ENCODE measurements at places on chromosomes 13 and 19.

- peak; percentile 74 for DNase-seq
Measured at GRCh38 chr13:96091164-96092117, 1.5 kb downstream of the HS6ST3 start.

DNA sequence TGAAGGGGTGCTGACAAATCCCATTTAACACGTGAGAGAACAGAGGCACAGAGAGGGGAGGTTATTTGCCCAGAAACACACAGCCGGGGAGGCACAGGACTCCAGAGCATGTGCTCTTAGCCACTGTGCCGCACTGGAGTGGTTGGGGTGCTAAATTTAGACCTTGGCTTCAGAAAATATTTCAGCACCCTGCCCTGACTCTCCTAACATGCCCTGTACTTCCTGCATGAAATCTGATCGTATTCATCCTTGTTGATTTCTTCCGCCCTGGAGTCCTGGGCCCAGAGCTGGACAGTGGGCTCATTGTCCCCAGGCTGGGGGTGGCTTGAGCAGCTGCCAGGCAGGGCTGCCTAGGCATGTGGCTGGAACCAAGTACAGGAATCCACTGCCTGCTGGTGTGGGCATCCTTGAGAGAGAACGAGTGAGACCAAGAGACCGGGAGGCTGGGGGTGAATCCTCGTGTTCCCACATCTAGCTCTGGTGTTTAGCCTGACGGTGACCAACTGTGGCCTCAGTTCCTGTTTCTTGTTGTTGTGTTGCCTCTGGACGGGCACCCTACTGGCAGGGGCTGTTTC, 5.3 kb downstream of the SLC27A1 start:
- peak; percentile 66 for DNase-seq

GRCh38 chr19:3450796-3451411, 29.4 kb downstream of the SMIM24 start:
- DNase-seq: peak; percentile 99

DNA sequence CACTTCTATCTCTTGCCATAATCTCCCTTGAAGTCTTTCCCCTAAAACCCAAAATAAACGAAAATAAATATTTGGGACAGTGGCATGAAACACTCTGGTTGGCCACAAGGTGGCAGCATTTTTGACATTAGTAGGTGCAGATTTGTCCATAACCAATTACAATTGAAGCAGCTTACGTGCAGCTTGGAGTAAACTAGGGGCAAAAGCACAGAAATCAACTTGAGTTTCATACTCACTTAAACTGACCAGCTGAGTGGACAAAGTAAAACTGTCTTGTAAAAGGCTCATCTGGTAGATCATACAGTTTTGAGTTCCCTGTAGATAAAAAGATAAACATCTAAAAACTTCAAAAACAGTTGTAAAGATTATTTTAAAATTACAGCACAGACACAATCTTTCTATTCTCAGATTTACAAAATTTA, 18.8 kb downstream of the PDCD5 start:
- DNase-seq: peak; percentile 85

DNA sequence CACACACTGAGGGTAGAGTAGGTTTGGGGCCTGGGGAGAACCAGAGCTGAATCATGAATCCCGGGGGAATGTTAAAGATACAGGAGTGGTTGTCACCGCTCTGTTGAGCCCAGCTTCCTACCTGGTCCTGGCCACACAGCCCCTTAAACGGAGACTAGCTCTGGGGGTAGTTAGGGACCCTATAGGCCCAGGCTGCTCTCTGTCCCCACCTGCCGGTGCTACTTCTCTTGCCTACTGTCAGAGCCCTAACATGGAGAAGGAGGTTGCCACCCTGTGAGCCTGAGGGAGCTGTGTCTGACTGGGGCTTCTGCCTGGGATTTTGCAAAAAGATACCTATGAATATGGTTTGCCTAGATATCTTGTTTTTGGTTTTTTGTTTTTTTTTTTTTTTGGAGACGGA, 36.6 kb upstream of the ZNF429 start:
- no peak for DNase-seq

All from osteoblast (primary cell).